GOT3 (cell line): ENCODE measurements at places on chromosomes 5 and 9.

DNA sequence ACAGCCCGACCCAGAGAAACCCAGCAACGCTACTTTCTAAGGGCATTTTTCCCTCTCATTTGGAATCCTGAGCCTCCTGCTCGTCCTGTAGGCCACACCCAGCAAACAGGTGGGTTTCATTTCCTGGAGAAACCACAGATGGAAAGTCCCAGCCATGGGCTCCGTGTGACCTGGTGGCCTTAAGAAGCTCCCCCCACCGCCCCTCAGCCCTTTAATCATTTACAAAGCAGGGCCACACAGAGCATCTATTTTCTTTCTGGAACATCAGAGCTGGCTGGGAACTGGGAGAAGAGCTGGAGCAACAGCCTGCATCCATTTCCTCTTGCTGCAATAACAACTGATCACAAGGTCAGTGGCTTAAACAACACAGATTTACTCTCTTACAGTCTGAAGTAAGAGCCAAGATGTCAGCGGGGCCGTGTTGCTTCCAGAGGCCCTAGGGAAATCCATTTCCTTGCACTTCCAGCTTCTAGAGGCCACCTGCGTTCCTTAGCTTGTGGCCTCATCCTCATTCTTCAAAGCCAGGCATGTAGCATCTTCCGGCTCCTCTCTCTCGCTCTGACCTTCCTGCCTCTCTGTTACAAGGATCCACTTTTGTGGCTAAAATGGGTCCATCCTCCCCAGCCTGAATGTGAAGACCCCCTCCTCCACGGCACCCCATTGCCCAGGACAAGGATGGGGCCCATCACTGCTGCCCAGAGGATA lies 40.5 kb downstream of the C9orf50 start:
- no peak for DNase-seq

GRCh38 chr5:121018004-121018403 lies 553.9 kb downstream of the PRR16 start:
- no peak for DNase-seq

DNA sequence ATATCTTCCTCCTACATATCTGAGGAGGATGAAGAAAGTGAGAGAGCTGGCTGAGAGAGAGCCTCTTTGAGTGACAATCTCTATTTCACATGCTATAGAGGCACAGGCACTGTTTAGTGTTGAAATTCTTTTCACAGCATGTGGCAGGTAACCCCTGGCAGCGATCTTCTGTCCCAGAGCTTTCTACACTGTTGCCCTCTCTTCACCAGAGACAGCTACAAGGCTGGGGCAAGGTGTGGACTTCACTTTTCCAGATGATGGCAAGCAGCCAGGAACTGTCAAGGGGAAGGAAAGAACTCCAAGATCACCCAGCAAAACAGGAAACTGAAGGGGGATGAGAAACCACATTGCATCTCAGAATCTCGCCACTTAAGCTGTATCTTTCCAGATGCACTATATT lies 205.2 kb downstream of the CAAP1 start:
- DNase-seq = no peak

- no peak for DNase-seq
Measured at GRCh38 chr5:10595672-10596309, 31.9 kb downstream of the ANKRD33B start.

GRCh38 chr5:157454273-157454672 lies 5.7 kb upstream of the NIPAL4 start:
- DNase-seq = no peak

DNA sequence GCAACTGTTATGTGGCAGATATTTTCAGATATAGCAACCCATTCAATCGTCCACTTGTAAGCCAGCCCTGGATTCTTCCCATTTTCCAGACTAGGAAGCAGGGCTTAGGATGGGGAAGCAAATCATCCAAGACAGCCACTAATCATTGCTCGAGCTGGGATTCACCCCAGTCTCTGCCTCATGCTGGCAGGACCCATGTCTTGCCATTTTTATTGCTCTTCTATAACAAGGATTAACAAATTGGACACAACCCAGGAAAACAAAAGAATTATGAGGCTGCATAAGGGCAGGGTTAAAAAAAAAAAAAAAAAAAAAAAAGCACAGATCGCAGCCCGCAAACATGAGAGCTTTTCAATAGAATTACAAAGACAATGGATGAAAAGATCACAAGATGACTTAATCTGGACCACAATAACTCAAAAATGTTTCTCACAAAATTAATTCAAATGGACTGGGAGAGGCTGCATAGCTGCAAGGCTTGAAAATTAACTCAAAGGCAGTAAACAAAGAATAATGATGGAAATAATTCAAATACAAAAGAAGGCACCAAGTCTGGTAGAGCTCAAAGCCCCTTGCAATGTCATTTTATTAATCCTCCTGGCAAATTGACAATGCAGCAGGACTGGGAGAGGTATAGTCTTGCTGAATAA lies 40.7 kb downstream of the ASTN2 start:
- no peak for DNase-seq

GRCh38 chr9:17116400-17116837 lies 18.4 kb upstream of the CNTLN start:
- DNase-seq = no peak

DNA sequence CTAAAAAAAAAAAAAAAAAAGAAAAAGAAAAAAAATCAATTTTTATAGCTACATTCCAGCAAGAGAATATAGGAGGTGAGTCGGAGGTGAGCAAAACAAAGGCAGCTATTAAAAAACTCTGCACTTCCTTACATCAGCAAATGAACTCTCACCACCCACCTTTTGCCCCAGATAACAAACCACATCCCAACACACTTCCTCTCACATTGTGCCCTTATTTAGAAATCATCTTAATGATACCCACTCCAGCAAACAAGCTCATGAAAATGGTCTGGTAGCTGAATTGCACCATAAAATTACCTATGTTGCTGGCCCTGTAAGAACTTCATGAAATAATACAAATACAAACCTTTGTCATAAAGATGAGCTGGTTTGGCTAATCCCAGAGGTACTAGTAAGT lies 82.9 kb downstream of the CEMIP2 start:
- no peak for DNase-seq

DNA sequence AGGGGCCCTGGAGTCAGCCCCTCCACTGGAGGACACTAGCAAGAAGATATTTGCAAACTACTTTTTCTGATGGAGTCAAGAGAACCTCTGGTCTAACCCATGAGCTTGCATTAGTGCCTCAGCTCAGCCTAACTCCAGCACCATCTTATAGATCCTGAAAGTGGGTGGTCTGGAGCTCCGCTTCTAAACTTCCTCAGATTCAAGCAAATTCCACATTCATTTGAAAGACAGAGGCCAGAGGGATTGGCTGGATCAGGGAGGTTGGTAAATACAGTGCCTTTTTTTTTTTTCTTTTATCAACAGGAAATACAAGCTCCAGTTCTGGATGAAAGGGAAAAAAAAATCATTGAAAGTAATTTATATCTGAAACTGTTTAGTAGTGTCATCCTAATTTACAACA lies 99.9 kb downstream of the ENC1 start:
- no peak for DNase-seq

- DNase-seq = no peak
Measured at GRCh38 chr5:124136609-124137008, 609.8 kb downstream of the ZNF608 start.

- no peak for DNase-seq
Measured at GRCh38 chr5:148792744-148793143, 33.7 kb upstream of the ADRB2 start.

- no peak for DNase-seq
Measured at GRCh38 chr5:168085261-168086031, 206.0 kb upstream of the WWC1 start.

DNA sequence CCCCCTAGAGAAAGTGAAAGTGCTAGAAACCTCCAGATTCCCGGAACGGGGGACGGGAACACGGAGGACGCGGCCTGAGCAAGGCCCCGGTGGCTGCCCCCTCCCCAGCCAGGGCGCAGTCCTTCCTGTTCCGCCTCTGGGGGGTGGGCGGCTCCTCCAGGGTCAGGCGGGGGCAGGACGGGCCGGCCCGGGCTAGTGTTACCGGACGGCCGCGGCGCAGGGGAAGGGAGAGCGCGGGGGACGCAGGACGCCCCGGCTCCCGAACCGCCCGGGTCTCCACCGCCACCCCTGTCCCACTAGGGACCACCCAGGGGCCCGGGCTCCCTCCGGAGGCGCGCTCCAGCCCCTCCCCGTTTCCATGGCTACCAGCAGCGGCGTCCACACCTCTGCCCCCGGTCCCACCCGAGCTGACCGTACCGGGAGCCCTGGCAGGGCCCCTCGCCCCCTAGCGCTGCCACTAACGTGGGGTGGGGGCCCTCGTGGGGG lies 579 bp downstream of the SLC12A7 start:
- DNase-seq = no peak

GRCh38 chr5:131610198-131611063 lies 24.6 kb downstream of the RAPGEF6 start:
- DNase-seq = no peak

GRCh38 chr9:70609542-70610286 lies 195.3 kb upstream of the KLF9 start:
- no peak for DNase-seq

DNA sequence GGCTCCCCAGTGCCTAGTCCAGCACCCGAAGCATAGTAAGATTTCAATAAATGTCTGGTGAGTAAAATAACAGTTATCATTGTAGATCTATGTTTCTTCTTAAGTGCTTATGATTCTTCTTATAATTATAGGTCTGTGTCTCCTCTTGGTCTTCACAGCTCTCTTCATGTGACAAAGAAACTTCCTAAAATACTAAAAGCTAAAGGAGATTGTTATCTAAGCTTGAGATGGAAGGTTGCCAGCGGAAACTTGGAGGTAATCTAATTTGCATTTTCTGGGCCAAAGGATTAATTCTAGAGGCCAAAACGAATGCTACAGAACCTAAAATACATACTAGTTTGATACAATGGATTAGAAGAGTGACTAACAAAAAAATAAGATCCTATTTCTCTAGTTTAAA lies 13.6 kb upstream of the ARHGAP26 start:
- no peak for DNase-seq
